ENCODE measurements at places on chromosomes 5 and 9.

DNA sequence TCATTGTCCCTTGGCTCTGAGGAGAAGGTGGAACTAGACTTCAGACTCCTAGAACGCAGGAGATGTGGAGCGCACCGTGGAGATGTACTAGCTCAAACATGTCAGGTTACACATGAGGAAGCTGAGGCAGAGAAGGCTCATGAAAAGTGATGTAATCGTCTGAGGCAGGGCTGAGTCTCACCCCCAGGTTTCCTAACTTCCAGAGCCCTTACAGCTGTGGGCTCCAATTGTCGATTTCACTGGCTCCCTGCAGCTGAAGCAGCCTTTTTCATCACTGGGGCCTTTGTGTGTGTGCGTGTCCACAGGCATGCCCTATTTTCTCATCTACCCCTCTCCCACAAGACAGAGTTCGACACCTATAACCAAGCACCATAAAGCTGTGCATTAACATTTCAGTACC is 370.6 kb downstream of the NTRK2 start:
- no peak for DNase-seq

- no peak for DNase-seq
Measured at GRCh38 chr9:136679431-136679941, 7.8 kb downstream of the AGPAT2 start.

DNA sequence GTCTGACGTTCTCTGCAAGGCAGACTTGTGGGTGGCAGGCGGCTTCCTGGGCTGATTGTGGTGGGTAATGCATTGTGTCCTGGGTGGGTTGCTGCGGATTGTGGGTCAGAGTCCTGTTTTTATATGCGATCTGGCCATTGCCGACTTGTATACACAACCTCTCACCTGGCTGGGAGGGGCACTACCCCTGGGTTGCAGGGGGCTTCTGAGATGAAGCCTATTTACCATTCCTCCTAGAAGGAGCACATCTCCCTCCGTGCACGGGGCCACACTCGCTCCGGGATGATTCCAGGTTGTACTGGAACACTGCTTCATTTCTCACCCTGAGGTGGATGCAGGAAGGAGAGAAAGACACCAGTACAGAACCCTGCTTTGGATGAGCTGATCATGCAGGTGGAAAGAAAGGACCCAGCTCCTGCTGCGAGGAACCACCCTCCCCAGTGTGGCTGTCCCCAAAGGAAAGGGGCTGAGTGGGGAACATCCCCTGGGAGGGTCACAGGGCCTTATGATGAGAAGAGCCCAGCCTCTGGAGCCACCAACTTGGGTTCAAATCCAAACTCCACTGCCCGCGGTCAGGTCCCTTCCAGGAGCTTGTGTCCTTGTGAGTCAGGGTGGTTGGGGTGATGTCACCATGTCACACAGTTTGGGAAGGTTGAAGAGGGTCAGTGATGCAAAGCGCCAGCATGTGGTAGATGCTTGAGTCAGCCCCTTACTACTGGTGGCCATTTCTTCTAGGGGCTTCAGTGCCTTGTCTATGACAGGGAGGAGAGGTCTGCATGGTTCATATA is 151.8 kb upstream of the COL5A1 start:
- no peak for DNase-seq

- DNase-seq: no peak
Measured at GRCh38 chr5:148393390-148393741, 9.6 kb downstream of the FBXO38 start.

DNA sequence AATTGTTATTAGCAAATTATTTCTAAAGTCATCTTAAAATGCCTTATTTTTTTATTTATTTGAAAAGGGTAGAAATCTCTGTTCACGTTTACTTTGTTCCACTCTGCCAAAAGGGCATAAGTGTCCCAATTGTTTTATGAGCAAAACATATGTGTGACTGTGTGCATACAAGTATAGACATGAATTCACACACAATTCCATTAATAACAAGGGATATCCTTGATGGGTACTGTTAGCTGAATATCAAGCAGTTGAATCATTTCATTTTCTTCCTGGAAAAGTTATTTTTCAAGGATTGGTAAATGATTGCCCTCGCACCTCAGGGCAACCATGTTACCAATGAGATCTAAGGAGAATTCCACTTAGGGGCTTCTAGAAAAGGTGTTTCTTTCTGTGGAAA is 92.1 kb upstream of the TAF11L2 start:
- no peak for DNase-seq

- no peak for DNase-seq
Measured at GRCh38 chr9:123679330-123679987, 250.5 kb downstream of the DENND1A start.

DNA sequence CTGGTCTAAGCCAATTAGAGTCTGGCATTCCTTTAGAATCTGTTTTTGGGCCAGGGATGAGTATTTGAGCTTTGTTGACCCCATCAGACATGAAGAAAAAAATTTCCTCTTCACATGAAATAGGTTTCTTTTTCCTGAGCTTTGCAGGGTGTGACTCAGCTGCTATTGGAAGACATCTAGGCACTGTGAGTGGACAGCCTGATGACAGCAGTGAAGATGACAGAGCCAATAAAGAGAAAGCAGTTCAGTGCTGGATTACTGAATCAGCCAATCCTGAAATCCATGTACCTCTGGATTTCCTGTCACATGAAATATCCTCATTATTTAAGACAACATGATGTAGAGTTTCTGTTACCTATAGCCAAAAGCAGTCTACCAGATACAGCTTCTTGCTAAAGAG is 51.3 kb upstream of the GRIA1 start:
- DNase-seq: no peak

GRCh38 chr9:3507395-3508077 is 18.3 kb downstream of the RFX3 start:
- DNase-seq: no peak

DNA sequence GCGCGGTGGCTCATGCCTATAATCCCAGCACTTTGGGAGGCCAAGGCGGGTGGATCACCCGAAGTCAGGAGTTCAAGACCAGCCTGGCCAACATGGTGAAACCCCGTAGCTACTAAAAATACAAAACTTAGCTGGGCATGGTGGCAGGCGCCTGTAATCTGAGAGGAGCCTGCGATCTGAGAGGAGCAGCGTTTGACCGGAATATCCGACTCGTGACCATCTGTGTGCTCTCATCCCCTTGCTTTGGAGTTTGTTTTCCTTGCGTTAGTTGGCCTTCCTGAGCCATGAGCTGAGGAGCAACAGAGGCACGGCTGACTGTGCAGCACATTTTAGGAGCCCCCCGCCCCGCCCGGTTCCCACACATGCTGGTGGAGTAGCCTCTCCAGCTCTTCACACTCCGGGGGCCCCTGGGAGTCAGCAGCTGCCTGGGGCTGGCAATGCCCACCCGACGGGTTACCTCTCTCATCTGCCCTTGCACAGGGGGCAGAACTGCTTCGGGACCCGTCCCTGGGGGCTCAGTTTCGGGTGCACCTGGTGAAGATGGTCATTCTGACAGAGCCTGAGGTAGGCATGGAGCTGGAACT is 3.0 kb downstream of the ADAMTS13 start:
- no peak for DNase-seq

GRCh38 chr9:82037126-82037525 is 48.6 kb downstream of the SPATA31D1 start:
- DNase-seq: no peak

DNA sequence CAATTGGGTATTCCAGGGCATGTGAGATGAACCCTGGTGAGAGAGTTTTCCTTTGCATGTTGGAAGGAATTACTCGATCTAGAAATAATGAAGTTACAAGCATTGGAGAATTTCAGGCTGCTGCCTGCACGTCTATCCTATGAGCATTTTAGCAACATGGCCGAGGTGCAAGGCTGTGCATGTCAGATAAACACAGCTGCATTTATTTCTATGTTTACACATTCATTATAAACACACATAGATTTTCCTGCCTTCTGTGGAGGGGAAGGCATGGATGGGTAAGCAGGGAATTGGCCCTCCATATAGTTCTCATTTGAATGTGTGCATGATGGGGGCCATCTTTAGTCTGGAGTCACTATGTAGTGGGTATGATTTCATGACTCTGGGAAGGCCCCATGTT is 42.3 kb downstream of the AOPEP start:
- no peak for DNase-seq

DNA sequence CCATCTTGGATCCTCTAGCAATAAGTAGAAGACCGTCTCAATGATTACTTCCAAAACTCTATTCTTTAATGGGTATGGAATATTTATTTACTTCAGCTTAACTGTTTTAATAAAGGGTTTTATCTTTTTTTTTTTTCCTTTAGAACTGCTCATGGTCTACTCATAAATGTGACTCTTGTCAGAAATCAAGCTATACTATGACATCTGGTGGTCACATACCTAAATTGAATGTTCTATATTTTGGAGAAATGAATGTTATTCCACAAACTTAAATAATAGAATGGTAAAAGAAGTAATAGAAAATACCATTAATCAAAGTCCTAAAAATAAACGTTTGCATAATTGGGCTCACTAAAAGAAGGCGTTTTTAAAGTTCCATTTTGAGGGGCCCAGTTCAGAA is 131.2 kb upstream of the PLCXD3 start:
- DNase-seq: no peak

DNA sequence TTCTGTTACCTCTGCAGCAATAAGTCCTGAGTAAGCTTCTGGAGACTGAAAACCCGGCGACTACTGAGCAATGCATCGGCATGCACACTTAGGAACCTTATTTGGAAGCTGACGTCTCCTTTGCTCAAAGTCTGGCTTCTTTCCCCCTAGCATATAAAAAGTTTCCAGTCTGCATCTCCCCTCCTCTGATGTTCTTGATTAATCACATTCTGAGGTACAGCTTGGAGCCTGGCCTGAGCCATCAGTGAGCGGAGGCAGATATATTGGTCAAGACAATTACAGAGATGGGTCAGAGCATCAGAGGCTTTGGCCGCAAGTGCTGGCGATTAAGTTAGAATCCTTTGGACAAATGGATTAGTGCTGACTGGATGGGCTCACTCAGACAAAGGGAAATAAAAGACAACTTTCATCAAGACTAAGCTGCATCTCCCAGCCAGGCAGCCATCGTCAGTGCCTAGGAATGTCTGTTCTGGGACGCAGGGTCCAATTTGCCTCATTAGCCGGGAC is 140.7 kb downstream of the MTX3 start:
- no peak for DNase-seq

DNA sequence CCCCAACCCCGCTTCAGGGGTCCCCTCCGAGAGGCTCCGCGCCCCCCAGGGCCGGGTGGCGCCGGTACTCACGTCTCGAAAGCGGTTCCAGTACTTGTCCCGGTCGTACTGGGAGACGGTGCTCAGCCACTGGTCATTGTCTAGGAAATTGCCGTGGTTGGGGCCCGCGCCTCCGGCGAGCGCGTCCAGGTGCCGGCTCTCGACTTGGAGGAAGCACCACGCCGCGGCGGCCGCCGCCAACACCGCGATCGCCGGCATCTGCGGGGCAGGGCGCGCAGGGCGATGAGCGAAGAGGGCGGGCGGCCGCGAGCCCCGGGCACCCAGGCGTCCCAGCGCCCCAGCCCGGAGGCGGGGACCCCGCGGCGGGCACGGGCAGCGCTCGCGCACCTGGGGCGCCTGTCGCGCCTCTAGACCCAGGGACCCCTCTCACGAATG is 808 bp downstream of the SPOCK1 start:
- no peak for DNase-seq

DNA sequence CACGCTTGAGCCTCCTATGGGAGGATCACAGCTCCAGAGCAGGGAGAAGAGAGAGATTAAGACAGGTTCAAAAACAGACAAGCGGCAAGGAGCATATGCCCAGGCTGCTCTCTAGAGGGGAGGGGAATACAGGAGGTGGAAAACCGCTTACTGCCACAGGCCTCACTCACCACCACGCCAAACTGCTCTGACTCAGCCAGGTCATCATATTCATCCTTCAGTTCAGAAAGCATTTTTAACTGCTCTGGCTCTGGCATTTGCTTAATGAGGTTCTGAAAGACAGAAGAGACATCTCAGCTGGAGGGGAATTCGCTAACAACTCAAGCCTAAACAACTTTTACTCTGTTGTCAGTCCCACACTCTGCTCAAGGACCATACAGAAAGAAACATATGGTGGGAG is 40.1 kb downstream of the PCDHGC5 start:
- no peak for DNase-seq

DNA sequence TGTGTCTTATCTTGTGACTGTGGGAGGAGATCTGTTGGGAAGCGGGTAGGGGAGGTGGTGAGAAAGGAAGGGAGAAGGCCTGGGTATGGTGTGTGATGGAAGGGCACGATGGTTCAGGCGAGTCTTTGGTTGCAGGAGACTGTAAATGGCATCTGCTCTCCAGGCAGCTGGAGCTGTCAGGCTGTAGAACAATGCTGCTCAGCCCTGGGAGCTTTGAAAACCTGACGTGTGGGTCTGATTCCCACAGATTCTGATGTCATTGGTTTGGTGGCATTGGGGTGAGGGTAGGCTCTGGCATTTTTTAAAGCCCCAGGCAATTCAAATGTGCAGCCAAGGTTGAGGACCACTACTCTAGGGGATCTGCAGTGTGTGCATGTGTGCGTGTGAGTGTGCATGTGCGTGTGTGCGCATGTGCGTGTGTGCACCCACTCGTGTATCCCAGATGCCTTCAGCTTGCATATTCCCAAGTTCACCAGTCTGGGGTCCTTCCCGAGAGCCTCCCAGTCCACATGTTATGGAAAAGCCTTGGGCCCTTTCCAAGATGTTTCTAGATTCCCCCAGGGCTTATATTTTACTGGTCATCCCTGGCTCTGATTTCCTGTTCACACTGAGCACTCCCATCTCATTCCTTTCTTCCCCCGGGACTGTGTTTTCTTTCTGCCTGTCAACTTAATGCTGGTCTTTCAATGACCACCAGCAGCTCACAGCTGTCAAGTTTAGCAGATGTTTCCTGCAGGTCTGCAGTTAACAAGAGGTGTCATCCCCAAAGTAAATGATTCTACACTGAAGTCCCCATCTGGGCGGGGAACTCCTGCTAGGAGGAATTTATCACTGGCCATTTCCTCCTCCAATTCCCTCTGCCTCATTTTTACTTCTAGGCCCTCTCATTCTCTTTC is 34.0 kb downstream of the BOD1 start:
- no peak for DNase-seq

DNA sequence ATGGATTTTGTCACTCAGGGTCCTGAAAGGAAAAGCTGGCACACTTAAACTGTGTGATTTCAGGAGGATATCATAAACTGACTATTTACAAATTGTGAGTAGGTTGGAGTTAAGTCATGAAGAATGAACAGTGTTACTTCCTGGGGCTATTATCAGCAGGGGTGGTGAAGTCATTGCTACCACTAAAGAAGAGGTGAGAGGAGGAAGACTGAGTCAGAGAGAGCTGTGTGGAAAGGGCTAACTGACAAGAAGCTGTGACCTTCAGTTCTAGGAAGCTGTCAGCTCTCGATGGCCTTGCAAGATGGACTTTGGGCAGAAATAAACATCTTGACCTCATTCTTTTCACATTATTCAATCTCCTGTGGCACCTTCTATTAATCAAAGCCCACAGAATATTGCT is 72.3 kb upstream of the STARD4 start:
- no peak for DNase-seq
